ENCODE measurements at places on chromosomes 4 and X. TPM values are rescaled to one million over a fixed set of nuclear protein-coding genes. Genes with fewer than 3 reads are reported as not detected.

DNA sequence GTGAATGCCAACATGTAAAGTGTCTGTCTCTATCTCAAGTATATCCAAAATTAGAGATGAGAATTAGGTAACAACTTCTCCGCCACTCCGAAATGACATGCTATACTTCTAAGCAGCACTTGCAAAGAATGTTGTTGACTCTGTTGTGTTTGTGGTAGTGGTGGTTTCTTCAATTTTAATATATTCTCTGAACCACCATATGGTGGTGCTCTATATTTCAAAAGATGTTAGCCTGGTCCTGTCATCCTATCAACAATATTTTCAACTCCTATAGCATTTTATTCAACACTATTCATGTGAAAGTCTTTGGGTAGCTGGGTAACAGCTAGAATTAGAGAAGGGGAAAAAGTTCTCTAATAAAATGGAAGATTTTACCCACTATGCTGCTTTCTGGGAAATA lies 1622.8 kb upstream of the IGFBP7 start:
- DNase-seq, result no peak

GRCh38 chr4:168441412-168441811 lies 38.9 kb downstream of the DDX60L start:
- no peak for DNase-seq

GRCh38 chr4:184404047-184404446 lies 70.3 kb downstream of the IRF2 start:
- no peak for DNase-seq

DNA sequence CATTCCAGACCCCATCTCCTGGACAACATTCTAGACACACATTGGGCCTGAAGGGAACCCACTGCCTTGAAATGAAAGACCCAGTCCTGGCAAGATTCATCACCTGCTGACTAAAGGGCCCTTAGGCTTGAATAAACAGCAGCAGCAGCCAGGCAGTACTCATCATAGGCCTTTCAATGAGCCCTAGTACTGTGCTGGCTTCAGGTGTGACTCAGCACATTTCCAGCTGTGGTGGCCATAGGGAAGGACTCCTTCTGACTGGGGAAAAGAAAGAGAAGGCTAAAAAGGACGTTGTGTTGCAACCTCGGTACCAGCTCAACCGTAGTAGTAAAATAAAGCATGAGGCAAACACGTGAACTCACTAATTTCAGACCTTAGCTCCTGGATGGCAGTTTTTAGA lies 344.0 kb downstream of the ACTRT1 start:
- no peak for DNase-seq

- DNase-seq, result no peak
These were observed 141.5 kb downstream of the TENM3 start for GRCh38 chr4:182384631-182385091.

DNA sequence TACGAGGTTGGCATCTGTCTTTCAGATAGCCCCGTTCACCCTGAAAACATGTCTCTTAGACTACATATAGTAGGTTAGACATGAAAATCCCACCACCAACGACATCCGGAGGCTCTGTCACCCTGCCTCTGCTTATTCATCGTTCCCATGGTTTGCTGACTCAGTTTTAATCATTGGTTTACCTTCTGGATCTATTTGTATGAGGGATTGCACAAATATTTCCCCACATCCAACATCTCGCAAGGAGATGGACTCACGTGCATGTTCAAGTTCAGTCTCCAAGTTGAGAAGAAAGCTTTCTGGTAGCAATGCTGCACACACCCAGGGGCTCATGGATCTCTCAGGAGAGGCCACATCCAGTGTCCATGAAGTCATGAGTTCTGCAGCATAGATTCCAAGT lies 10.8 kb downstream of the CETN2 start:
- no peak for DNase-seq

DNA sequence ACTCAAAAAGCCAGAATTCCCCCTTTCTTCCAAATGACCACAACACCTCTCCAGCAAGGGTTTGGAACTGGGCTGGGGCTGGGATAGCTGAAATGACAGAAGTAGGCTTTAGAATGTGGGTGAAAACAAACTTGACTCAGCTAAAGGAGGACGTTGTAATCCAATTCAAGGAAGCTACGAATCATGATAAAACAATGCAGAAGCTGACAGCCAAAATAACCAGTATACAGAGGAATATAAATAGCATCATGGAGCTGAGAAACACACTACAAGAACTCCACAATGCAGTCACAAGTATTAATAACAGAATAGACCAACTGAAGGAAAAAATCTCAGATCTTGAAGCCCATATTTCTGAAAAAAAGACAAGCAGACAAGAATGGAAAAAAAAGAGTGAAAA lies 95.8 kb upstream of the TET2 start:
- DNase-seq, result no peak

- DNase-seq, result no peak
These were observed 2.6 kb upstream of the GIMD1 start for GRCh38 chr4:106371161-106371560.

GRCh38 chrX:114580336-114580735 lies 3.5 kb upstream of the HTR2C start:
- DNase-seq, result no peak

GRCh38 chrX:12949927-12950656 lies 24.8 kb upstream of the TMSB4X start:
- DNase-seq, result peak; percentile 71

DNA sequence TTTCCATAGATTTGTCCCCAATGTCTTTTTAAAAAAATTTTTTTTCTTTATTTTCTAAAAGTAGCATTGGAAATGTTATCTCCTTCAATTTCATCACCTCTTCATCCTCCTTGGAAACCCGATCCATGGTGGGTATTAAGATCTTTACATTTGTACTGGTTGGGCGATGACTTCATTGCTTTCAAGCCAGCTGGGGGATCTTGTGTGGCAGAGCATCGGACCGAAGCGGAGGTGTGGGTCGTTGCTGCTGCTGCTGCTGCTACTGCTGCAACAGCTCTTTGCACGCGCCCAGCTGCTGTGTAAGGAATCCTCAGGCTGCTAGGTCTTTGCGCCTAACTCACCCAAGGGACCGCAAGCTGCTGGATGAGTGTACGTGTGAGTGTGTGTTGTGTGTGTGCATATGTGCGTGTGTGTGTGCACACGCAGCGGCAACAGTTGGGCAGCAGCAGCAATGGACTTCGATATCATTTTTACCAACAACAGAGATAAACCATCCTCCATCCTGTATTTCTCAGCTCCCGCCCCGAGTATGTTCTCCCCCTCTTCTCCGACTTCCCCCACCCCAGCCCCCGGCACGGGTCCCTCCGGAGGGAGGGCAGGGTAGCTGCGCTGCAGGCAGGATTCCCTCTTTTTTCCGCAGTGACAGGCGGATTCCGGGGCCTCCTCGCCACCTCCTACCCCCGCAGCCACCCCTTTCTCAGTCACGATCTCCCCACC lies 768 bp upstream of the CDKL5 start:
- DNase-seq, result no peak

GRCh38 chr4:31538877-31539276 lies 818.7 kb downstream of the PCDH7 start:
- DNase-seq, result no peak

- DNase-seq, result no peak
These were observed 16.8 kb downstream of the CLDN22 start for GRCh38 chr4:183303301-183303700.

- no peak for DNase-seq
These were observed 47.5 kb upstream of the CLDN34 start for GRCh38 chrX:9919632-9920172.

- DNase-seq, result peak; percentile 23
These were observed 48.3 kb downstream of the SEL1L3 start for GRCh38 chr4:25814301-25815136.

- peak; percentile 27 for DNase-seq
These were observed at the start of gene KCND1 for GRCh38 chrX:48971249-48972219. TSS of gene KCND1 (minus strand) at chrX:48971844. CDS start at chrX:48970271, 1,573 bp downstream.

GRCh38 chrX:106415276-106415895 lies 196.4 kb upstream of the RADX start:
- no peak for DNase-seq

GRCh38 chr4:98068495-98068894 lies 74.8 kb downstream of the STPG2 start:
- no peak for DNase-seq

- no peak for DNase-seq
These were observed 870.0 kb upstream of the INTU start for GRCh38 chr4:126762663-126763247.

- DNase-seq, result no peak
These were observed 193.9 kb downstream of the ANAPC10 start for GRCh38 chr4:144903953-144904711.

GRCh38 chr4:189202182-189202868 lies 738.3 kb upstream of the FRG1 start:
- peak; percentile 66 for DNase-seq

The HTN3 gene
- total RNA-seq, result not detected

The PASD1 gene
- not detected for total RNA-seq

The NPNT gene
- 2.9 TPM for total RNA-seq

The NAA11 gene
- not detected for total RNA-seq

The SLC6A8 gene
- total RNA-seq, result 229 TPM

The IL13RA2 gene
- not detected for total RNA-seq

The CXCL13 gene
- total RNA-seq, result not detected

The ODAPH gene
- not detected for total RNA-seq

The AKAP4 gene
- total RNA-seq, result not detected

All from left ventricle myocardium inferior (tissue), 1 donor.